T-helper 2 cell (primary cell): ENCODE measurements at places on chromosomes 7 and 10.
A peak's percentile ranks its signal among the peaks of the same experiment; 100 is the strongest.

DNA sequence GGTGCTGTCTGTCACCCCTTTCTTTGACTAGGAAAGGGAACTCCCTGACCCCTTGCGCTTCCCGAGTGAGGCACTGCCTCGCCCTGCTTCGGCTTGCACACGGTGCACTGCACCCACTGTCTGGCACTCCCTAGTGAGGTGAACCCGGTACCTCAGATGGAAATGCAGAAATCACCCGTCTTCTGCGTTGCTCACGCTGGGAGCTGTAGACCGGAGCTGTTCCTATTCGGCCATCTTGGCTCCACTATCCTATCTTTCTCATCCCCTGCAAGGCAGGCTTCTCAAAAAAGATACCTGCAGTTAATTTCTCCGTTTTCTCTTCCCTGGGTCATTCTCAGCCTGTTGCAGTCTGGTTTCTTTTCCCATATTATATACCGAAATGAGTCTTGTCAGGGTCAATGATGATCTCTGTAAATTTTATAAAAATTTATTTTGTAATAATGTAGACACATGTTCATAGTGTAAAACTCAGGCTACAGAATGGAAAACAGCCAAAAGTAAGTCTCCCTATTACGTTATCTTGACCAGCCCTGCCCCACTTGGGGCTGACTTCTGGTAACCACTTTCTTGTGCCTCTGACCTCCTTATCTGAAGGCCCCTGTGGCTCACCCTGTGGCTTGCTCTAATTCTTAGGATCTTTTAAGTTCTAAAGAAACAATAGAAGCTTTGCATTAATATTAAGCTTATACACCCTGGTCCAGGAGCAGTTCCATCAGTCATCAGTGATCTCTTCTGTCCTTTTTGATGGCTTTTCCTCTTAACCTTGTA lies 20.7 kb downstream of the BLVRA start:
- DNase-seq = no peak

GRCh38 chr7:81926154-81926553 lies 156.3 kb upstream of the HGF start:
- no peak for DNase-seq

GRCh38 chr10:2145926-2146478 lies 408.7 kb upstream of the ADARB2 start:
- DNase-seq = no peak

DNA sequence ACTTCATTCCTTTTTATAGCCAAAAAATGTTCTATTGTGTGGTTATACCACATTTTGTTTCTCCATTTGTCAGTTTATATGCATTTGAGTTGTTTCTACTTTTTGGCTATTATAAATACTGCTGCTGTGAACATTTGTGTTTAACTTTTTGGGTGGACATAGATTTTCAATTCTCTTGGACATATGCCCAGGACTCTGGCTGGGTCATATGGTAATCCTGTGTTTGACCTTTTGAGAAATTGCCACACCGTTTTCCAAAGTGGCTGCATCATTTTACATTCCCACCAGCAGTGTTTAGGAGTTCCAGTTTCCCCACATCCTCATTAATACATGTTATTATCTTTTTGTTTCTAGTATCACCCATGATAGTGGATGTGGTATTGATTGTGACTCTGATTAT lies 39.4 kb downstream of the CSGALNACT2 start:
- no peak for DNase-seq

- no peak for DNase-seq
These were observed 134.3 kb downstream of the CFAP58 start for GRCh38 chr10:104487794-104488438.

- DNase-seq = no peak
These were observed 86.4 kb downstream of the SNX10 start for GRCh38 chr7:26378016-26378415.

DNA sequence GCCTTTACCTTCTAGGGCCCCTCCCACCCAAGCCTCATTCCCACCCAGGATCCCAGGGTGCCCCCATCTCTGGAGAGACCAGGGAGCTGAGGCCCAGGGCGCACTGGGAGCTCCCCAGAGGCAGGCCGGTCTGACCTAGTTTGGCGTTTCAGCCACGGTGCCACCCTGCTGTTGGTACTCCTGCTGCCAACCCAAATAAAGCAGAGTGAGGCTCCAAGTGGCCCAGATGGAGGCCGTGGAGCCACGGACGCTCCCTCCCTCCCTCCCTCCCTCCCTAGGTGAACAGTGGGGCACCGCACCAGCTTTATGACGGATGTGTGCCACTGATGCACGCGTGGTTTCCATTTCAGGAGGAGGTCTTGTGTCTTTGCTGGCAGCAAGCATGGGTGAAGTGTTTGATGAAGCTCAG lies 1.8 kb downstream of the INPP5A start:
- peak; percentile 7 for DNase-seq

DNA sequence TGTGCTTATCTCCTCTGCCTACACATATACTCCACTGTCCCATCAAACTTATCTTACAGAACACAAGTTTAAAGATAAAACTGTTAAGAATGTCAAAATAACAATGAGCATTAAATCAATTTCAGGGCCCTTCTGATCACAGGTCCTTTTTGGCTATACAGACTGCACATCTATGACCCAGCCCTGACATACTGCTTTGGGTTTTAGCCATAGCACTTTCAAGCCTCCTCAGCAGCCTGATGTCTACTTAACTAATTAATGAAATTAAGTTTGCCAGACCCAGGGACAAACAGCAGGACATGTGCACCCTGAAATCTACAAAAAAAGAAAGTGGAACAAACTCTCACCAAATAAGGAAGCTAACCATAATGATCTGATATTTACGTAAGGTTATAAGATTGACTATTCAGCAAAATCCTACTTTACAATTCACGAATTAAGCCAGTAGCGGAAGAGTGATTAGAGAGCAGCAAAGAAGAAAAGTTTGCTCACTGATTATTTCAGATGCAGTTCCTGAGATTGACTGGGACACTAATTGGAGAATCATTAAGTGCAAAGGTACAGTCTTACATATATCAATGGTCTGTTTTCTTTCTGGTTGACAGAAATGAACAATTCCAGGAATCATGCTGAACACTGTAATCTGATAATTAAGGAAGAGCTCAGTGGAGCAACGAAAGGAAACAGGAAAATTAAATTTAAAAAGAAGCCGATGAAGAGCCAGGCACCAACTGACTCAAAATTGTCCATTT lies 669.3 kb upstream of the LRRN3 start:
- no peak for DNase-seq

DNA sequence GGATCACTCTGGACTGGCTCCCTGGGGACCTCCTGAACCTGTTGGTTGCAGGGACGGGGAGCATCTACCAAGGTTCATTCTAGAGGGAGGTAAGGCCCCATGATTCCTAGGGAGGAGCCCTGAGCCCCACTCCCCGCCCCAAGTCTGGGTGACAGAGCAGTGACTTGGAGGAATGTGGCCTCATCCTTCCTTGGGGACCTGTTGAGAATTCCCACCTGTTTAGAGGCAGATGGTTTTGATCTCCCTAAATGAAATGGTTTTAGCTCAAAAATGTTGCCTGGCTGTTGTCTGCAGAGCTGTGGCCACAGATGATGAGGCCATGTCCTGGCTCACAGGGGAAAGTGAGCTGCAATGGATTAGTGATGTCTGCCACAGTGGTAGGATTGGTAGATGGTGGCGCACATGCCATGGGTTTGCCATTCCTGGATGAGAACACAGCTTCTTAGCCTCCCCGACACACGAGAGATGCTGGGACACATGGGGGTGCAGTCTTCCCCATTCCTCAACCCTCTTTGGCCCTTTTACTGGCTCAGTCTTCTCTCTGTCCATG lies 12.3 kb downstream of the C10orf105 start:
- no peak for DNase-seq

- DNase-seq = no peak
These were observed 107.9 kb upstream of the GNAI1 start for GRCh38 chr7:80026766-80027165.

DNA sequence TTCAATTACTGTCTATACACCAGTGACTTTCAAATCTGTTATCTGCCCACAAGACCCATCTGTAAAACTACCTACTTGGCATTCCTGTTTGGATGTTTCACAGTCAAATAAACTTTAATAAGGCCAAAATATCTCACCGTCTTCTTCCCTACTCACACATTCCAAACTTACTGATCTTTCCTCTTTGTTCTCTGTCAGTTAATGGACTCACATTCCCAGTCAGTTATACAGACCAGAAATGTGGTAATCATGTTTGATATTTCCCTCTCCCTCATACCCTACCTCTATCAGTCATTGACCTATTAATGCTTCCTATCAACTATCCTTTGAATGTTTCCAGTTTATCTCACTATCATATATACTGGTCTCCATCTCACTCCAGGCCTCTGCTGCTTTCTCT lies 28.5 kb upstream of the HDAC9 start:
- DNase-seq = no peak
